Stimulated activated CD4-positive, alpha-beta T cell treated with anti-CD3 and anti-CD28 coated beads, Interleukin-15, amount 100 ng/mL, for 48 hours (primary cell): ENCODE measurements at places on chromosomes 3 and 15.

- no peak for DNase-seq
Measured at GRCh38 chr15:39605146-39605545, 24.3 kb downstream of the THBS1 start.

DNA sequence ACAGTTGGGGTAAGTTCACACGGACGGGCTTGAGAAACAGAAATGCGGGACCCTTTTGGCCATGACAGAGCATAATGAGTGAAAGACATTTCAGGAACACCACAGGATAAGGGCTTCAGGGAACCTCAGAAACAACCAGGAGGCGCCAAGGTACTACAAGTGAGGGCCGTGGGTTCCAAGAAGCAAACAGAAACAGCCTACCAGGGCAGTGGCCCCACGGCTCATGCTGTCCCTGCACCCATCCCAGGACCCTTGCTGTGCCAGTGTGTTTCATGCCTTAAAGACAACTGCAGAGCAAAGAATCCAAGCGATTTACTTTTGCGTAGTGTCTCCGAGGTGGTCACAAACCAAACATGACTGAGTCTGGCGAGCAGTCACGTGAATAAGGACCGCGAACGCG, 54.0 kb downstream of the RUBCN start:
- no peak for DNase-seq

DNA sequence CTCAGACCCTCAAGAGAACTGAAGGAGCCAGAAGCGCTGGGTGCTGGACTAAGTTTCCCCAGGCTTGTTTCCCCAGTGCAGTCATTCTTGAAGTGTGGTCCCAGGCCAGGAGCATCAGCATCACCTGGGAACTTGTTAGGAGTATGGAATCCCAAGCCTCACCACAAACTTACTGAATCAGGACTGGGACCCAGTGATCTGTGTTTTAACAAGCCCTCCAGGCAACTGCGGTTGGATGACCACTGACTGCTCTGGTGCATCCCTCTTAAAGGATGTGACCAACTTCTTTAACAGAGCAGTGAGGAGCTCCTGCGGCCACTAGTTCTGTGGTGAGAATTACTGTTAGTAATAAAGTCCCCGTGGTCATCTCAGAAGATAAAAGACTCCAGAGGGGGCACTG, 62.4 kb upstream of the DAZL start:
- DNase-seq = no peak

DNA sequence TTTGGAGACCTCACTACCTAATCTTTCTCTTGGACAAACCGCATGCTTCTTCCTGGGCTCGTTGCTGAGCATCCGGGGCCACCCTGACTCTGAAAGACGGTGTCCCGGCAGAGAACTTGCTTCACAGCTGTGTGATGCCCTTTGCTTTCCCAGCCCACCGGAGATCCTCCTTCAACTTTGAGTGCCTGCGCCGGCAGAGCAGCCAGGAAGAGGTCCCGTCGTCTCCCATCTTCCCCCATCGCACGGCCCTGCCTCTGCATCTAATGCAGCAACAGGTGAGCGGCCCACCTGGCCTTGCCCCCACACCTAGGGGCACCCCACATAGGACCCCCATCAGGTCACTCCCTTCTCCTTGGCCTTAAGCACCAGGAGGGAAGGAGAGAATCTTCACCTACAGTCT, 37.7 kb downstream of the CHDH start:
- DNase-seq = no peak

- DNase-seq = no peak
Measured at GRCh38 chr3:195754141-195754540, 33.4 kb downstream of the MUC20 start.

GRCh38 chr3:101940521-101941317, 91.4 kb downstream of the NFKBIZ start:
- no peak for DNase-seq

DNA sequence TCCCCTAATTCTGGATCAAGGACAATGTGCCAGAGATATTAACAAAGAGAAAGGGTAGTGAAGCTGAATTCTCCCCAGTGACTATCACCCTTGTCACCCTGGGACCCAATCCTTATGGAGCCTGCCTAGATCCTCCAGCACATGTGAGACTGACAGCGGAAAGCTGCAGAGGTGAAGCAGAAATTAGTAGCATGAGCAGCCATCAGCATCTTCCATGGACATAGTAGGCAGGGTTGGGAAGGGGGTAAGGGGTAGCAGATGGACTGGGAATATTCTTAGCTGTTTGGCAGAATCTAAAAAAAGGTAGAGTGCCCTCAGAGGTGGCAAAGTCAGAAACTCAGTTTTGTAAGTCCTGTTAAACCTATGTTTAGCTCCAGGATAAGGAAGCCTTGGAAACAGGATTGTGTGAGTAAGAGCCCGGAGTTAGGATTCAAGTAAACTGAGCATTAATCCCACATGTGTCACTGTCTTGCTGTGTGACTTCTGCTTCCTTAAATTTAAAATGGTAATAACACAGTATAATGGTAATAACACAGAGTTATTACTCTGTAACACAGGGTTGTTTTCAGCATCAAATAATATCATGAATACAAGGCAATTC, 14.5 kb downstream of the GOLIM4 start:
- DNase-seq = no peak

DNA sequence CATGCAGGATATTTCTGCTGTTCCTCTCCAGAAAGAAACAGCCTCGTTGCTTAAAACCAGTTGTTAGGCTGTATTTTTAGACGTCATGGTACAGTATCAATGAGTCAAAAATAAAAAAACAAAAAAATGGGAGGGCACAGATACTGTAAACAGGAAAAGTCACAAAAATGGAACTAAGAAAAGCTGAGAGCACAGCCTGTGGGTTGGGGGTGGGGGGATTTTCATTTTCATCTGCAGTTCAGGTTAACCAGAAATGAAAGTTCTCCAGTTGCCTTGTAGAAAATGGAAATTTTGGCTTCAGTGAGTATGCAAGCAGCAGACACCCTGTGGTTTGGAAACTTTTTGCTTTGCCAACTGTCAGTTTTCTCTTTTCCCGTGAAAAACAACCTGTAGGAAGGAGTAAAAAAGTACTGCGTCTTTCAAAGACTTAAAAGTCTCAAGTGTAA, 59.0 kb downstream of the FRMD4B start:
- peak; percentile 49 for DNase-seq

GRCh38 chr15:69760890-69761568, 308.4 kb downstream of the RPLP1 start:
- DNase-seq = peak; percentile 74

- no peak for DNase-seq
Measured at GRCh38 chr3:30311781-30312180, 294.6 kb upstream of the TGFBR2 start.

- DNase-seq = no peak
Measured at GRCh38 chr15:35993196-35993595, 447.2 kb upstream of the DPH6 start.

GRCh38 chr3:134427400-134428111, 53.3 kb upstream of the AMOTL2 start:
- no peak for DNase-seq

- DNase-seq = no peak
Measured at GRCh38 chr15:48300038-48300437, 31.2 kb upstream of the DUT start.

DNA sequence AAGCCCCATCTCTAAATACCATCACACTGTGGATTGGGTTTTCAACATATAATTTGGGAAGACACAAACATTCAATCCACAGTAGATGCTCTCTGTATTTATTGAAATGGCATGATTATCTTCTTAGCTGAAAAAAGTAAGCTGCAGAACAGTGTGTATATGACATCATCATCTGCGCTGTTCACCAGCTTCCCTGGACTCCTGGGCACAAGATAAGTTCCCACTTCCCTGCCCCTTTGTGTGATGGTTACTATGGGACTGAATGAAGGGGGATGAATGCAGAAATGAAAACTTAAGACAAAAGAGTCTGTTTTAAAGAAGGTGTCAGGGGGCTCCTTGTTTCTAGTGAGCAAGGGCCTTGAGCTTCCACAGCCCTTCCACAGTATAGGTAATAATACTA, 20.0 kb upstream of the GPD1L start:
- DNase-seq = no peak

GRCh38 chr15:98782801-98783200, 134.5 kb downstream of the IGF1R start:
- DNase-seq = no peak

DNA sequence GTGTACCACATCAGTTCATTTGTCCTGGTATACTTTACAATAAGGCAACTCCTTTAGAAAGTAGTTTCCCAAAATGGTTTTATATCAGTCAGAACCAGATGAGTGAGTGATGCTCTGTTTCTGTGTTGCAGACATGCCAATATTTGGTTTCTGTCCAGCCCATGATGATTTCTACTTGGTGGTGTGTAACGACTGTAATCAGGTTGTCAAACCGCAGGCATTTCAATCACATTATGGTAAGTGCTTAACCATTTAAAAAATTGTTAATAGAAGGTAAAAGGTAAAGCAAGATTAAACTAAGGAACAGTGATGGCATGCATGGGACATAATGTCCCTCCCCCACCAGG, 40.0 kb upstream of the SCAANT1 start:
- DNase-seq = no peak

DNA sequence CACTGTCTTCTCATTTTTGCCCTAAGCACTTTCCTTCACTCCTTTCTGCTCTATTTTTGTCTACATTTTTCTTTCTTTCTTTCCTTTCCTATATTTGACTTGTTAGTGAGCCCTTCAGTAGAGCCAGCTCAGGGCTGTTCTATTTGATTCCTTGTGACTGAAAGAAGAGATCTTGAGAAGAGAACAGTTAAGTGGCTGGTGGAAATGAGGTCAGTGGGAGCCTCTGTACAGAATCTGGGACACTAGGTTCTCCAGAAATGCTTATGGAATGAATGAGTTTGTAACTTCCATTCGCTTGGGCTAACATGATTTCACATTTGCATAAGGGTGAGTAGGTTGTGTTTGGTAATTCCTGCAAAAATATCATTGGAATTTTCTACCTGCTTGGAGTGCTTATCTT, 45.6 kb downstream of the CACNA2D3 start:
- DNase-seq = no peak

- DNase-seq = no peak
Measured at GRCh38 chr15:39115379-39116057, 465.4 kb upstream of the THBS1 start.

DNA sequence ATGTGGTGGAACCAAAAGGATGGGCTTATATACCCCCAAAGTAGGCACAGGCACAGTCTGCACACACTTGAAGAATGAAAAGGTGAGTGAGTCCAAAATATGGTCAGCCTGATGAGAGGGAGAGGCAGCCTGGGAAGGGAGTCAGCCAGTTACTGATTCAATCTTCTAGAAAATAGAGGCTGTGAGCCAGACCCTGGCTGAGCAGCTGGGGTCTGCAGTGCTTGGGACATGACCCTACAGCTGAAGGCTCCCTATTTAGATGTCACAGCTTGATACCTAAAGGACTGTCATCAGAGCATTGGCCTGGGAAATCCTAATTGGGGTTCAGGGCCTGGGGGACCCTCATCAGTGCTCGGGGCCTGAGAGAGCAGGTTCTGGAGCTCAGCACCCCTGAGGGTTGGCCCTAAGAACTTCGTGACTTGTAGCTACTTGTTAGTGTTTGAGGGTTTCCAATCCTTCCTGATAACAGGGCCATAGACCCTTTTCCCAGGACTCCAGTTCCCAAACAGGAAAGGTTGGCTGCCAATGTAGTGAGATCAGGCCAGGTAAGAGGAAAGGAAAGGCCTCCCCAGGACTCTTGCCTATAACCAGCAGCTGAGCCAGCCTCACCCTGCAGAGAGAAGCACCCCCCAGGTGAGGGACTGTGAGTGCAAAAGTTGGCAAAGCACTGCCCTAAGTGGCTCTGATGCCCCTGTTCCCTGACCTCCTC, 54.7 kb upstream of the SLCO2A1 start:
- DNase-seq = no peak

GRCh38 chr3:147618691-147619090, 209.5 kb downstream of the ZIC1 start:
- no peak for DNase-seq

GRCh38 chr3:36945333-36945980, 603 bp upstream of the TRANK1 start:
- DNase-seq = no peak
